ENCODE measurements at places on chromosomes 6 and 20.

GRCh38 chr6:21398741-21399325, 194.7 kb upstream of the SOX4 start:
- DNase-seq: no peak

GRCh38 chr20:41222703-41223102, 85.4 kb downstream of the PLCG1 start:
- DNase-seq: no peak

GRCh38 chr6:4676016-4676415, 100.2 kb upstream of the CDYL start:
- no peak for DNase-seq

DNA sequence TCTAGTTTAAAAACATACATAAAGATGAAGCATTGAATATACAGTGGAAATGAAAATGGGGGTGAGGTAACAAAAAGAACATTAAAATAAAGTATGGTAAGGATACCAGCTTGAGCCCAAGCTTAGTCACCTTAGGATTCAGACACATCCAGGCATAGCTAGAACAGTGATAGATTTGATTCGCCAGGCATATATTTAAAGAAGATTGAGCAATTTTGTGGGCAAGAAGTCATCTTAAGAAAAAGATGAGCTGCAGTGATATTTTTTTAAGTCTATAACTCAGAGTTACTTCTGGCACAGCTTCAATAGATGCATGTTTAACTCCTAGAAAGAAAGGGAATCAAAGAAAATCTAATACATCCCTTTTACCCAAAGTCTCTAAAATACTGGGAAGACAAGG, 97.9 kb downstream of the BMP5 start:
- no peak for DNase-seq

- DNase-seq: no peak
Measured at GRCh38 chr6:3913958-3914337, 64.8 kb downstream of the FAM50B start.

DNA sequence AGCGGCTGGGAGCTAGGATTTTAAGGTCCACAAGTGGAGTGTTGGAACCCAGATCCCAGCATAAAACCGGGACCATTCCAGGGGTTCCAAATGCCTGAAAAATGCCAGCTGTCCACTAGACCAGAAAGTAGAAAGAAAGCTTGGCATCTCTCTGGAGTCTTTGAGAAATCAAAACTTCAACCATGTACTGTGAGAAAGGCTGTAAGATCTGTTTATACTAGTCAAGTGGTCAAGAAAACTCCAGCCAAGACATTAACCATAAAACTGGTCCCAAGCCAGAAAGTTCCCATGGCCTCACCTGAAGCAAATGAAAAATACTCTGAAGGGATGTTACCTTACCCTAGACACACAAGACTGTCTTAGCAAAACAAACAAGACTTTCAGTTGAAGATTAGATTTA, 112.6 kb downstream of the DCDC2 start:
- DNase-seq: no peak

DNA sequence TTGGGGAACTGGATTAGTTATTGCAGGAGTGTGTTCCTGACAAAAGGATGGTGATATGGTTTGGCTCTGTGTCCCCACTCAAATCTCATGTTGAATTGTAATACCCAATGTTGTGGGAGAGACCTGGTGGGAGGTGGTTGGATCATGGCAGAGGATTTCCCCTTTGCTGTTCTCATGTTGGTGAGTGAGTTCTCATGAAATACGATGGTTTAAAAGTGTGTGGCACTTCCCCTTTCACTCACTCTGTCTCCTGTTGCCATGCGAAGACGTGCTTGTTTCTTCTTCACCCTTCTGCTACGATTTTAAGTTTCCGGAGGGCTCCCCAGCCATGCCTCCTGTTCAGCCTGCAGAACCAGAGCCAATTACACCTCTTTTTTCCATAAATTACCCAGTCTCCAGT, 16.2 kb upstream of the TREM1 start:
- DNase-seq: no peak

DNA sequence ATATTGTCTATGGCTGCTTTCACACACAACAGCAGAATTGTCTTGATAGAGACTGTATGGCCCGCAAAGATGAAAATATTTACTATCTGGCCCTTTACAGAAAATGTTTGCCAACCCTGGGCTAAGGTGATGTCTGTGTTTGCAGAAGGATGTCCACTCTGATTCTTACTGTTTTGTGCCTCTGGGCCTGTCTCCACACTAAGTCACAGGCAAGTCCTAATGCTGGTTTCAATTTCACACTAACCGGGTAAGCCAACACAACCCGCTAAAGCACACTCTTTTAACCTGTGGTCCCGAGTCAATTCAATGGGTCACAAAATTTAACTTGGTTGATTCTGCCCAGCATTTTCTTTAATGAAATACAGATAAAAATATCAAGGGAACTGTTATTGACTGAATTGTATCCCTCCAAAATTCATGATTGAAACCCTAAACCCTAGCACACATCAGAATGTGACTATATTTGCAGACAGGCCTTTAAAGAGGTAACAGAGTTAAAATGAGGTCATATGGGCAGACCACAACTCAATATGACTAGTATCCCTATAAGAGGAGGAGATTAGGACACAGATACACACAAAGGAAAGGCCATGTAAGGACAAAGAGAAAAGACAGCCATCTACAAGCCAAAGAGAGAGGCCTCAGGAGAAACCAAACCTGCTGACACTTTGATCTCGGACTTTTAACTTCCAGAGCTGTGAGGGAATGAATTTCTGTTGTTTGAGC, 78.4 kb downstream of the FYN start:
- no peak for DNase-seq
